Stimulated activated naive B cell treated with anti-CD40 and anti-IgM and Interleukin-4, amounts not matched to agents 10 μg/mL and 1 μg/mL and 100 μg/mL, for 72 hours (primary cell): ENCODE measurements at places on chromosomes 6 and 20.

DNA sequence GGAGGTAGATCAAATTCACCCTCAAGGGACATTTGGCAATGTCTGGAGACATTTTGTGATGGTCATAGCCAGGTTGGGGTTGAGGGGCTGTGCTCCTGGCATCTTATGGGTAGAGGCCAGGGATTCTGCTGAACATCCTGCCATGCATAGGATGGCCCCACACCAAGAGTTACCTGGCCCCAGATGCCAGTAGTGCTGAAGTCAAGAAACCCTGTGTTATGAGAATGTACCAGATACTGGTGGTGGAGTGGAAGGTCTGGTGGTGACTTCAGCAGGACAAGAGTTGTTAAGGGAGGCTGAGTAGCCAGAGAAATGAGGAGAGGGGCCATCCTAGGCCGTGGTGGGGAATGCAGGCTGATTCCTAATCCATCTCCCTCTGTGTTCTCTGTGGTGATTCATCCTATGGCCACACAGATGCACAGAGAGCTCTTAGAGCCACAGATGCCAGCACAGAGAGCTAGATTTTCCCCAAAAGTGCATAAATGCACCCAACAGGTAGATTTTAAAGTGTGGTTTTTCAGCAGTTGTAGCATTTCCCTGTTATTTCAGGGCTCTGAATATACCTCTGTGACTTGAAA, 43.6 kb downstream of the CDYL start:
- DNase-seq, result no peak

- no peak for DNase-seq
Measured at GRCh38 chr6:104226790-104227446, 632.8 kb downstream of the HACE1 start.

DNA sequence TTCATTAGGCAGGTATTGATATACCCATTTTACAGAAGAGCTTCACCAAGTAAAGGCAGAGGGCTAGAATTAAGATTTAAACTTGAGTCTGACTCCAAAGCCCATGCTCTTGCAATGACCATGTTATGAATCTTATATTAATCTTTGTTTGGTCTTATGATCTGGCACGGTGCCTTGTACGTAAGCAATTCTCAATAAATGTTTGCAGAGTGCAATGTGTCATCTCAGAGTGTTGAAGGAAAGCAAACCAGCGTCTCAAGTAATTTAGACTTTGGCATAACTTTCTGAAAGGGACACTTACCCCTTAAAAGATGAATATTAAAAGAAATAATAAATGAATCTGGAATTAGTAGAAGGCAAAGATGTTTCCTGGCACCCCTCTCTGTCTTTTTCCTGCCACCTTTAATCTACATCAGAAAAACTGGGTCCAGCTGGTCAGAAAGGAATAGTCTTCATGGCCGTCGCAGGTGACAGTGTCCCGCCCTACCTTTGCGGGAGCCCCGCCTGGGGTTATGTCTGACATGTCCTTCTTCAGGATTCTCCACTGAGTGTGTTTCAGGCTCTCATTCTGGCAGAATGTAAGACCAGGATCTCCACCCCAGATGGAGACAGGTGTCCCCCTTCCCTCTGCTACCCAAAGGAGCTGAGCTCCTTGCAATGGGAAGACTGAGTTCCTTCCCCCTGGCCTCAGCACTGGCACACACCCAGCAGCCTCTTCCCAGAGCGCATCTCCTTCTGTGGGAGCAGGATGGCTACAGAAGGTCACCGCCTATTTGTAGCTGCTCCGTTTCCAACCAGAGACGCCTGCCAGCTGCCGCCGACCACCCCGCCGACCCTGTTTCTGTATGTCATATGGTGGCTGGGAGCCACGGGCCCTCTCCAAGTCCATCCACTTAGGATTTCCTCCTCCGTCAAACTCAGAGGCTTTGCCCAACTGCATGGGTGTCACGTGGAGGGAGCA, 266.3 kb upstream of the ECI2 start:
- DNase-seq, result no peak

DNA sequence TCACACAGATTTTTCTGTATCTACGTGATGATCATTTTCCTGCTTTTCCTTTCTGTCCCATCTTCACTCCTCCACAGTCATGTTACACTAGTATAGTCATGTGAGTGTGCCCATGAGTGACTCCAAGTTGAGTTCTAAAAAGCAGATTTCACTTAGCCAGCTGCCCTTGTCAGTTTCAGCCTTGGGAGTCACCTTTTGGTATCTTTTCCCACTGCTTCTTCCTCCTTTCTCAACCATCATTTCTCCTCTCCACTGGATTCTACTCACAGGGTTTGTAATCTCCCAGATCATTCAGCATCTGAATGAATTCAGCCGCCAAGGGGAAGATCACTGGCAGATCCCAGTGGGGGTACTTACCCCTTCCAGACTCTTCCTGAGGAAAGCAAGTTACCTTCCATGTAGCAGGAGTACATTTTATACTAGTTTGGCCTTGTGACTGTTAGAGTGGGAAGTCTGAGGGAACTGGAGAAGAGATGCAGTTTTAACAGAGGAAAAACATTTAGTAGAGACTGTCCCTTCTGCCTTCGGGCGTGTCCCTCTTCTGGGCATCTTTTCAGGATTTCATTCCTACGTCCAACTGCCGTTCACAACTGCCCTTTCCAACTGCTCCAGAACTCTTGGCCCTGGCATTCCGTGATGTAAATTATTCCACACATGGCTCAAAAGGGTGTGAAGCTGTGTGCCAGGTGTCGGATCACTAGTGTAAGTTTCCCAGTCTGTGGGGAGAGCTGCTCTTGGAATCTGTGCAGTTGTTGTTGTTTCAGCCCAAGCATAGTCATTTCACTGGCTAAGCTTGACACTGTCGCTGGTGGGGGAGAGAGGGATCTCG, 38.9 kb downstream of the BICRAL start:
- no peak for DNase-seq

GRCh38 chr20:32753731-32754130, 8.5 kb upstream of the DNMT3B start:
- no peak for DNase-seq
